ENCODE measurements at places on chromosomes 16 and 17. TPM values are rescaled to one million over a fixed set of nuclear protein-coding genes. Genes with fewer than 3 reads are reported as not detected.

GRCh38 chr17:48123111-48123510 is 15.5 kb downstream of the SNX11 start:
- H3K36me3 ChIP-seq = peaks cover 28% of the 10 kb centered on the region
- DNase-seq = no peak
- H3K4me3 ChIP-seq = no peak overlapping the region

GRCh38 chr17:31529841-31530251 is 138.4 kb downstream of the RAB11FIP4 start:
- no peak overlapping the region for H3K4me3 ChIP-seq
- no peak overlapping the region for H3K27ac ChIP-seq
- peaks cover 14% of the 10 kb centered on the region for H3K36me3 ChIP-seq
- DNase-seq = no peak
- H3K27me3 ChIP-seq = no peaks in the 10 kb centered on the region

DNA sequence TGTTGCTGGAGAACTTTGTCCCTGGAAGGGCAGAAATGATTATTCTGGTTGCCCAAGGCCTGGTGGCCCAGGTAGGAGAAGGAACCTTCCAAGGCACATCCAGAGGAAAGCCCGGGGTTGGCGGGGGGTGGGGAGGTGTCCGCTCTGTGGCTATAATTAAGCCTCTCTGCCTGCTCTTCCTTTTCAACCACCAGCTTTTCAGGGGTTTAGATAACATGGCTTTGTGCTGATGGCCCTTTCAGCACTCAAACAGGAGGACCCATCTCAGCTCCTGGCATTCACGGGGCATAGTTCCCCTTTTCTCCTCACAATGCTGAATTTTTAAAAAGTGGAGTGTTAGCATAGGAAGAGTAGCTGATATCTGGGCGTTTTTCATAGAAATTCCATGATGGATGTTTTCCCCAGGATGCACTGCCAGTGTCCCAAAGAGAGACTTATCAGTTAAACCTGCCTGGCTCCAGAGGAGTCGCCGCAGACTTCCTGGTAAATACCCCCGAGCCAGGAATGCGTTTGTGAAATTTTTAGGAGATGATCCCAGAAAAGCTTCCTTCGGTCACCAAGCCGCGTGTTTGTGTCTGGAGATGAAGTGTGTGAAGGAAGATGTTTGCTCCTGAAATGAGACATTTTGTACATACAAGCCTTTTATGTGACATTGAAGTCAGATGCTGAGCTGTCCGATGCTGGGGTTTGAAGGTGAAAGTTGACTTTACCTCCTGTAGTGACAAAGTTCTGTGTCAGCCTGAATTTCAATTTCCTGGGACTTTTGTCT is 188.5 kb downstream of the MSI2 start:
- peaks cover 14% of the 10 kb centered on the region for H3K36me3 ChIP-seq
- no peak for DNase-seq
- peaks cover 87% of the 10 kb centered on the region for H3K4me1 ChIP-seq
- no peaks in the 10 kb centered on the region for H3K27me3 ChIP-seq

DNA sequence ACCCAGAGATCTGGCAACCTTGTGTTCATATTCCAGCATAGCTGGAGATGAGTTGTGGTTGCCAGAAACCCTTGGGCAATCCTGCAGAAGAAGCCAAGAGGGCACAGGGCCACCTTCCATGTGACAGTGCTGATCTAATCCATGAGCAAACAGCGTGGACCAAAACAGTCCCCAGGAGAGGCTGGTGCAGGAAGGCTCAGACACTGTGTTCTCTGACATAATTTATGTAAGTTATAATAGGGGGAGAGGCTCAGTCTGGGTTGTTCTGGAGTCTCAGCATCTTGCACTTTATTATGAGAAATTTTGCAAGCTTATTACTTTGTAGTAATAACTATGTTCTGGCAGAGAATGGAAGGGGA is 273.9 kb downstream of the HAPSTR1 start:
- no peaks in the 10 kb centered on the region for H3K27me3 ChIP-seq
- DNase-seq = no peak
- H3K36me3 ChIP-seq = no peaks in the 10 kb centered on the region

DNA sequence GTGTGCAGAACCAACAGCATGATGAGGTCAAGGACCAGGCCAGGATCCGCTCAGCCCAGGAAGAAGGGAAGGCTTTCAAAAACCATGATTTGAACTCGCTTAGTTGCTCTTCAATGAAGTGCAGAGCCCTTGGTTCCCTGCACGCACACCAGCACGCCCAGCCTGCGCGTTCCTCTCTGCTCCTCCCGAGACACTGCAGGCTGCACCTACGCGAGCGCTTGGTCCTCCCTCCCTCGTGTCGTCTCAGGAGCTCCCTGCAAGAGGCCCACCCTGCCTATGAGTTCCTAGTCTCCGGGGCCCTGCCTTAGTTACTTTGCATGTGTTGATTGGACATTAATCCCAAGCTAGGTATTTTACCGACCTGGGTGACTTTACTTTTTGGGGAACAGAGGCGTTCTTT is 132.9 kb upstream of the TNRC6C start:
- no peak for DNase-seq
- H3K27me3 ChIP-seq = peaks cover 27% of the 10 kb centered on the region
- H3K36me3 ChIP-seq = no peaks in the 10 kb centered on the region
- no peaks in the 10 kb centered on the region for H3K4me1 ChIP-seq
- H3K27ac ChIP-seq = no peak overlapping the region
- H3K4me3 ChIP-seq = no peak overlapping the region

DNA sequence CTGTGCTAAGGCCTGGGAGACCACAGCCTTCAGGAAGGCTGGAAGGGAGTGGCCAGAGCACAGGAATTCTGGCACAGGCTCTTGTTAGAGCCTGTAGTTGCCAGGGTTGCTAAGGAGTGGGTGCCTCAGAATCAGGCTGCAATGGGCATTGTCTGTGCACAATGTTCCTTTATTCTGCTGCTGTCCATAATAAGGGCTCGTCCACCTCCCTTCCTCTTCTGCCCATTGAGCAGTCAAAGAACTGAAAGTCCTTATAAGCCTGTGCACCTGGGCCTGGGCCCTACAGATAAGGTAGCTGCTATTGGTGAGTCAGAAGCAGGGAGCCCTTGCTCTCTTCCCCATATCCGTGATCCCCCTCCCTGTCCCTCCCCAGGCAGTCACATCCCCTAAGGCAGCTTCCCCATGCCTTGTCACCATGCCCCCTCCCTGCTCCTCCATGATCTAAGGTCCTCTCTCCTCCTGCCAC is 5.4 kb upstream of the CNGB1 start:
- H3K27me3 ChIP-seq = peaks cover 4% of the 10 kb centered on the region
- H3K27ac ChIP-seq = no peak overlapping the region
- H3K4me3 ChIP-seq = no peak overlapping the region
- no peaks in the 10 kb centered on the region for H3K36me3 ChIP-seq
- H3K4me1 ChIP-seq = no peaks in the 10 kb centered on the region

- H3K27me3 ChIP-seq = peaks cover 15% of the 10 kb centered on the region
- H3K4me3 ChIP-seq = no peak overlapping the region
- DNase-seq = no peak
- no peaks in the 10 kb centered on the region for H3K4me1 ChIP-seq
- no peak overlapping the region for H3K27ac ChIP-seq
These were observed 15.4 kb upstream of the TMEM92 start for GRCh38 chr17:50258647-50259476.

GRCh38 chr17:67675481-67675880 is 42.3 kb upstream of the NOL11 start:
- no peak overlapping the region for H3K27ac ChIP-seq
- no peaks in the 10 kb centered on the region for H3K27me3 ChIP-seq
- H3K4me3 ChIP-seq = no peak overlapping the region
- no peak for DNase-seq

GRCh38 chr17:79104898-79105600 is 30.4 kb downstream of the ENGASE start:
- no peak overlapping the region for H3K27ac ChIP-seq
- no peaks in the 10 kb centered on the region for H3K4me1 ChIP-seq
- no peaks in the 10 kb centered on the region for H3K27me3 ChIP-seq

GRCh38 chr17:39462631-39463375 is 1.5 kb downstream of the CDK12 start:
- peaks cover 57% of the 10 kb centered on the region for H3K4me1 ChIP-seq
- peak overlapping the region; percentile 98 for H3K27ac ChIP-seq
- H3K36me3 ChIP-seq = peaks cover 32% of the 10 kb centered on the region

The ARL5C gene
- not detected for total RNA-seq

DNA sequence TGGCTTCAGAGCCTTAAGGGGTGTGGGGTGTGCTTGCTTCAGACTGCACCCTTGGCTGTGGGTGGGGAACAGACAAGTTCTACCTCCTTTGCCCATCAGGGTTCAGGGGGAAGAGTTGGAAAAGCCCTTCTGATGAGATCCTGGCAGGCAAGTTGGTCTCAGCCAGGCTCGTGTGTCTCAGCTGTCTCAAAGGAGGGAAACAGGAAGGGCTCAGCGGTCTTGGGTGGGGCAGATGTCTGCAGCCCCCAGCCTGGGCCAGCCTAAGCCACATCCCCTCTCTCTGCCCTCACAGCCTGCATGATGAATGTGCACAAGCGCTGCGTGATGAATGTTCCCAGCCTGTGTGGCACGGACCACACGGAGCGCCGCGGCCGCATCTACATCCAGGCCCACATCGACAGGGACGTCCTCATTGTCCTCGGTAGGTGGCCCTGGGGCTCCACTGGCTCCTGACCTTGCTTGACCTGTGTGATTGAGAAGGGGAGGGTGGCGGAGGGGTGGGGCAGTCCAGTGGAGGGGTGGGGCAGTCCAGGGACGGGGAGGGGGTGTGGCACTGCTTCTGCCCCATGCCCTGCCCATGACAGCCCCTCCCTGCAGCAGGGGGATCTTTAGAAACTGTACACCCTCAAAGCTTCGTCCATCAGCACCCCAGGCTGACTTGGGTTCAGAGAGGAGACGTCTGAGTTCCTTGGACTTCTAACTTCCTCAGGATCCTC is 199.5 kb downstream of the PRKCB start:
- peak; percentile 12 for DNase-seq
- peaks cover 21% of the 10 kb centered on the region for H3K36me3 ChIP-seq
- peak overlapping the region; percentile 2 for H3K4me3 ChIP-seq

DNA sequence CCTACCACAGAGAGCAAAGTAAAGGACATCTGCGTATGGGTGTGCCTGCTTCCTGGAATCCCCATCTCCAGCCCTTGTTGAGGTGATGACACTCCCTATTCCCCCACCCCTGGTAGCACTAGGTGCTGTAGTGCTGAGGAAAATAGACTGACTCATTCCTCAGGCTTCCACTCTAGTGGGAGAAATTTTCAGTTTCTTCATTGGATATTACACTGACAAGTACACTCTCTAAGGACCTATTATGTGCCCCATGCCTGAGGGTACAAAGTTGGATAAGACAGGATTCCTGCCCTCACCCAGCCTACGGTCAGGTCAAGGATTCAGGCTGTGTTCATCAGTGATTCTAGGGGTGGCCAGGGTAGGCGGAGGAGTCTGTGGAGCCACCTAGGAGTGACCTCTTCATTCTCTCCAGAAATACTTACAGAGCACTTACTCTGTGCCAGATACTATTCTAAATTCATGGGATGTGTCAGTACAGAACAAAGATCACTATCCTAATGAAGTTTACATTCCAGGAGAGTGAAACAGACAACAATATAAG is 4.5 kb upstream of the ZC3H7A start:
- no peak overlapping the region for H3K4me3 ChIP-seq
- peak overlapping the region; percentile 27 for H3K27ac ChIP-seq
- peaks cover 39% of the 10 kb centered on the region for H3K4me1 ChIP-seq

The NOD2 gene
- total RNA-seq = 7.3 TPM

GRCh38 chr17:78266771-78267170 is 35.3 kb downstream of the TMEM235 start:
- H3K4me1 ChIP-seq = peaks cover 41% of the 10 kb centered on the region
- H3K36me3 ChIP-seq = no peaks in the 10 kb centered on the region
- DNase-seq = no peak
